ENCODE measurements at places on chromosomes 13 and 19. TPM values are rescaled to one million over a fixed set of nuclear protein-coding genes. Genes with fewer than 3 reads are reported as not detected.

Gene PNKP
- total RNA-seq: 110 TPM

Gene SPIB
- 0.24 TPM for total RNA-seq

Gene PSG11
- not detected for total RNA-seq

Gene FPR1
- total RNA-seq: 1.4 TPM

Gene AMH
- 268 TPM for total RNA-seq

Data from testis (tissue), 5 donors.